ENCODE measurements at places on chromosomes 3 and 15. TPM values are rescaled to one million over a fixed set of nuclear protein-coding genes. Genes with fewer than 3 reads are reported as not detected.

The CFAP161 gene
- polyA plus RNA-seq = 0.20 TPM

The ISLR2 gene
- polyA plus RNA-seq = 30.2 TPM

The PCLAF gene
- polyA plus RNA-seq = 14.7 TPM

The TKT gene
- polyA plus RNA-seq = 199 TPM

The EPHB1 gene
- 3.4 TPM for polyA plus RNA-seq

The SEMA3B gene
- polyA plus RNA-seq = 60.5 TPM

The PTPN23 gene
- polyA plus RNA-seq = 37.3 TPM

The ELL3 gene
- polyA plus RNA-seq = 10.6 TPM

The TEX55 gene
- 0.37 TPM for polyA plus RNA-seq
